Mesenteric fat pad (tissue), 1 donor: ENCODE measurements at places on chromosomes 2 and 18. TPM values are rescaled to one million over a fixed set of nuclear protein-coding genes. Genes with fewer than 3 reads are reported as not detected.

DNA sequence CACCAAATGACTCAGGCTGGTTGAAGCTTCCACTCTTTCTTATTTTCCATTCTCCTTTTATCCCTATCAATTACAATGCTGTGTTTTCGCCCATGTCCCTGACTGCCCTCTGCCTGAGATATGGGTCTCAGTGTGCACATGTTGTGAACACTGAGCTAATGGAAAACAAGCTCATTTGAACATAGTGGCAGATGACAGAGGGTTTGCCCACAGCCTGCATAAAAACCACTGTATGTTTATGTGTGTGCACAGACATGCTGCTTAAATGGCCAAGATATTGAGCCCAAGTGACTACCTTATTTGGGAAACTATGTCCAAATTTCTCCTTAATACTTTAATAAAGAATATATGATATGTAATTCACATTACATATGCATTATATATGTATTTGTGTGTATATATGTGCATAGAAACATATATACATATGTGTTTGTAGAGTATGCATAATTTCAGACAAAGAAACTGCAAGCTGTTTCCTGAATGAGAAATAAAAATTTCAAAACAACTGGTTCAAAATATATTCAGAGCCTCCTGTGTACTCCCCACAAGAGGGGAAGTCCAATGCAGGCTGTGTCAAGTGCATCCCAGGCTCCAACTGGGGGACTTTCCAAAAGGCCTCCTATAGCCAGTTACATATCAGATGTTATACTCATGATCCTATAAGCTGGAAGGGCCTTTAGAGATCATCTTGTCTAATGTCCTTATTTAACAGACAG is 92.7 kb upstream of the CD302 start:
- DNase-seq: no peak

DNA sequence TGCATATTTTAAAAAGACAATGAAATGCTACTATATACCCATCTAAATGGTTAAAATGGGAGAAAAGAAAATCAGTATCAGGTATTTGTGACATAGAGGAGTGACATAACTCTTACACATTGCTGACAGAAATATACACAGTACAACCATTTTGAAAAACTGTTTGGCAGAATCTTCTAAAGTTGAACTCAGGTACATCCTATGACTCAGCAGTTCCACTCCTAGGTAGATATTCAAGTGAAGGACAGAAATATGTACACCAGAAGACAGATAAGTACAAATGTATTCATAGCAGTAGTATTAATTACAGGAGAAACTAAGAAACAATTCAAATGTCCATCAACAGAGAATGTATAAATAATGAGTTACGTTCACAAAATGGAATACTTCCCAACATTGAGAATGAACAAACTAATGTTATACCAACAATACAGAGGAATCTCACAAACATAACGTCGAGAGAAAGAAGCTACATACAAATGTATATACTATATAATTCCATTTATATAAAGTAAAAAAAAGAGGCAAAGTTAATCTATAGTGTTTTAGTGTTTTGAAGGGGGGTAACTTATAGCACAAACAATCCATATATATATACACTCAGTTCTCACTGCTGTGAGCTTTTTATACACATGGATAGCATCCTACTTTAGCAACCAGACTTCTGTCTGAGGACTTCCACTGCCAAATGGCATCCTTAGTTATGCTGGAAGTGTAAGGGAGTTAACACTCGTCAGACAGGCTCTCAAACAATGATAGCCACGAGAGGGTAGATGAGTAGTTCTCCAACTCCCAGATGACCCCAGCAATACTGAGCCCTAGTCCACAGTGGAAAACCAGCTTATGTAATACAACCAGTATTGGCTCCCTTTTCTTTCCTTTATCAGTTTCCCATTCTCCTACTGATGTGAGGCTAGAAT is 172.5 kb downstream of the NBAS start:
- no peak for DNase-seq

DNA sequence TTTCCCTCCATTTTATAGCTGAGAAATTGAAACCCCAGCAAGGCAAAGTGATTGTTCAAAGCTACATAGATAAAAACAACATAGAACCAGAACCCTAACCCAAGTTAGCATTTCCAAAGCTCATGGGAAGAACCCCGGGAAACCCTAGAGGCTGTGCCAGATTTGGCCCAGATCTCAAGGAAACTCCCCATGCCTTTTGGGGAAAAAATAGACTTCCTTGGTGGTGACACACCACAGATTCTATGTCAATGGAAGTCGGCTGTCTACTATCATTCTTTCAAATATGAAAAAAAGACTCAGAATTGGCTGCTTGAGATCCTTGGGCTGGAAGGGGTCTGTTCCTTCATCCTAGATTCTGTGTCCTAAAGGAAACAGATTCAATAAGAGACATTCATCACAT is 8.4 kb downstream of the COL6A3 start:
- no peak for DNase-seq

GRCh38 chr2:22579341-22579740 is 805.6 kb upstream of the KLHL29 start:
- no peak for DNase-seq

Gene DAPL1
- total RNA-seq: not detected

Gene DCDC2C
- not detected for total RNA-seq

Gene SPTBN1
- 776 TPM for total RNA-seq

GRCh38 chr2:176111309-176111663 is 4.2 kb downstream of the HOXD11 start:
- DNase-seq: no peak

Gene ZSWIM2
- 1.2 TPM for total RNA-seq

Gene IL1R2
- total RNA-seq: 101 TPM

Gene SCYGR4
- not detected for total RNA-seq

- no peak for DNase-seq
Observed at GRCh38 chr18:41466436-41467160, 488.4 kb upstream of the PIK3C3 start.

Gene EGR4
- total RNA-seq: not detected

Gene PIEZO2
- total RNA-seq: 3.1 TPM

Gene HOXD12
- not detected for total RNA-seq

GRCh38 chr2:79740879-79741443 is 228.1 kb downstream of the CTNNA2 start:
- no peak for DNase-seq

DNA sequence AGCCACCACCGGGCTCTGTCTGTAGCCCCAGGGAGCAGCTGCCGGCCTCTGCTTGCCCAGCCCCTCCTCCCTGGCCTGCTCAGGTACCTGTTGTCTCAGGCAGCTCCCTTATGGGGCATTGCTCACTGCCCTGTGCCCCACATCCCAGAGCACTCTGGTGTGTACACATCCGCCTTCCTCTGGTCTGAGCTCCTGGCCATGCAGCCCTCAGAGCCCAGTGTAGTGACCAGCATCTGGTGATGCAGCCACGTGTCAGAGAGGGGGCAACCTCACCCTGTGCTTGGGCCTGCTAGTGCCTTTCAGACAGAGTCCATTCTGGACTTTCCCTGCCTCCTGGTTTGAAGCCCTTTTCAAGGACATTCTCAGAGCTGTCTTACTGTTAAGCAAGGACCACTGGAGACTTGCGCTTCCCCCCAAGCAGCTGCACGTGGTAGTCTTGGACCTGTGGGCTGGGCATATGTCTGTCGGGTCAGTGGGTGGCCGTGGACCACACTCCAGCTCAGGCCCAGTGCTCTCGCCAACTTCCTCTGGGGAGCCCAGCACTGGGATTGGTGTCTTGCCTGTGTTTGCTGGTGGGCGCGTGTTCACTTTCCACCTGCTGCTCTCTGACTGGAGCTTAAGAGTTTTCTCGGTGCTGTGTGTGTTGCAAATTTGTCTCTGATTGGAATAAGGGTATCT is 30.7 kb downstream of the DGKD start:
- DNase-seq: peak; percentile 76

Gene SULT1C3
- not detected for total RNA-seq

DNA sequence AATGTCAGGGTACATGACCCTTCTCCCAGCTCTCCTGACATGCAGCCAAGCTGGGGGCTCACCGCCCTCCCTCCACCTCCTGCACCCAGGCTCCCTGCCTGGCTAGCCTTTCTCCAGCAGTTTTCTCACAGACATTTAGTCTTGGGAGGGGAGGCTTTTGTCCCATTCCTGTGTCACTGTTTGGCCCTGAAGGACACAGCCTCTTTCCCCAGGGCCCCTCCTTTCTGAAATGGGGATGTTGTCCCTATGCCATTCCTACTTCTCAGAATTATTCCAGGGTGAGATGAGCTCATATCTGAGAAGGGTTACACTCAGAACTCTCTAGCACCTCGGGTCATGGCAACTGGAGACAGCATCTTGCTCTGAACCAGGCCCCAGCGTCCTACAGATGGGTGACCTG is 47.3 kb upstream of the MRPL33 start:
- peak; percentile 71 for DNase-seq

DNA sequence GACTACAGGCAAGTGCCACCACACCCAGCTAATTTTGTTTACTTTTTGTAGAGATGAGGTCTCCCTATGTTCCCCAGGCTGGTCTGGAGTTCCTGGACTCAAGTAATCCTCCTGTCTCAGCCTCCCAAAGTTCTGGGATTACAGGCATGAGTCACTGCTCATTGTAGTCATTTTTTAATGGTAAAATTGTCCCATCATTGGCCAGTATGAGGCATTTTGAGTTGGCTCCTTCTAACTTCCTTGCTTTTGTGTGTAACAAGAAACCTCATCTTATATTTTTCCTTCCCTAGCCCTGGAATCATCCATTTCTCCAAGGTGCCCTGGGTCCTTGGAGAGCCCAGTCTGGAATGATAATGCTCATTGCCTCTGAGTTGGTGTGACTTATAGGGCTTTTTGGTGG is 148.5 kb downstream of the INHBB start:
- no peak for DNase-seq

DNA sequence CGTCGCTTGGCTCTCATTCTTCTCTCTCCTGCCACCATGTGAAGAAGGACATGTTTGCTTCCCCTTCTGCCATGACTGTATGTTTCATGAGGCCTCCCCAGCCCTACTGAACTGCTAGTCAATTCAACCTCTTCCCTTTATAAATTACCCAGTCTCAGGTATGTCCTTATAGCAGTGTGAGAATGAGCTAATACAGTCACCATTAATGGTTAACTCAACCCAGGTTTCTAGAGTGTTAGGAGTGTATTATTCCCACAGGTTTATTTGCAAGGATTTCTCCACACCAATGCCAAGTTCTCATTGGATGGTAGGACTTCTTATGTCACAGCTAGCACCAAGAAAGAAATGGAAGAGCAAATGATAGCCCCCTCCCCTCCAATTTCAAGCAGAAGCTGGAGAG is 71.9 kb downstream of the DYNAP start:
- DNase-seq: no peak

Gene UGT1A3
- not detected for total RNA-seq
